ENCODE measurements at places on chromosomes 11 and 22.

- DNase-seq, result no peak
Measured at GRCh38 chr22:21639359-21639758, 2.7 kb upstream of the SDF2L1 start.

DNA sequence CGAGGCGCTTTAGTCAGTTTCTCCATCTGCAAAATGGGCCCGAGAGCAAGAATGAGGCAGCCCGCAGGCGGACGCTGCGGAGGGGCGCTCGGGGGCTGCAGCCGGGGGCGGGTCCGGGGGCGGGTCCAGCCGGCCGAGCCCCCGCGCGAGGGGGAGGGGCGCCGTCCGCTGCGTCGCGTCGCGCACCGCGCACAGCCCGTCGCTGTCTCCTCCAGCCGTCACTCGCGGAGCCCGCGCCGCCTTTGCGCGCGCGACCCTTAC, 282 bp downstream of the PC start:
- no peak for DNase-seq

DNA sequence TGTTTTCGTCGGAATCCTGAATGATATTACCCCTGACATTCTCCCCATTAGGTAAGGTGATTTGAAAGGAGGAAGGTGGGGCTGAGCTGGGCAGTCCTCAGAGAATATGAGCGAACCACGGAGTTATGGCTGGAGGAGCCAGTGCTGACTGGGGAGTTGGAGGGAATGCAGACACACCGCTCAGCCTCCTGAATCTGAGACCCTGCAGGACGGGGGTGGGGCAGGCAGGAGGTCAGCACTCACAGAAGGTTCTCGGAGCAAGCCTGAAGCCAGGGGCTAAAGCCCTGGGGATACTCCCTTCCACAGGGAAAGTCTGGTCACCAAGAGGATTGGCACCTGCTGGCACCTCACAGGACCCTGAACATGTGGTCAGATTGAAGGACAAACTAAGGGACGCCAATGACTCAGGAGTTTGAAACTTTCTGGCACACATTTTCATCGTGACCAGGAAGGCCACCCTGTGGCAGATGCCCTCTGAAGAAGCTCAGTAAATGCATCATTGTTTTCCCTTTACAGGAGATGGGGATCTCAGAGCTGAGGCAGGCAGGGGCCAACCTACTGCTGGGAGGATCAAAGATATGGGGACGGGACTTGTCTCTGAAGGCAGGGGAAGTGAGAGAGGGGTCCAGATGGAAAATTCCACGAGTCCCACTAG, 26.9 kb upstream of the FCHSD2 start:
- no peak for DNase-seq

GRCh38 chr11:125637840-125638239, 12.9 kb downstream of the CHEK1 start:
- DNase-seq, result no peak

DNA sequence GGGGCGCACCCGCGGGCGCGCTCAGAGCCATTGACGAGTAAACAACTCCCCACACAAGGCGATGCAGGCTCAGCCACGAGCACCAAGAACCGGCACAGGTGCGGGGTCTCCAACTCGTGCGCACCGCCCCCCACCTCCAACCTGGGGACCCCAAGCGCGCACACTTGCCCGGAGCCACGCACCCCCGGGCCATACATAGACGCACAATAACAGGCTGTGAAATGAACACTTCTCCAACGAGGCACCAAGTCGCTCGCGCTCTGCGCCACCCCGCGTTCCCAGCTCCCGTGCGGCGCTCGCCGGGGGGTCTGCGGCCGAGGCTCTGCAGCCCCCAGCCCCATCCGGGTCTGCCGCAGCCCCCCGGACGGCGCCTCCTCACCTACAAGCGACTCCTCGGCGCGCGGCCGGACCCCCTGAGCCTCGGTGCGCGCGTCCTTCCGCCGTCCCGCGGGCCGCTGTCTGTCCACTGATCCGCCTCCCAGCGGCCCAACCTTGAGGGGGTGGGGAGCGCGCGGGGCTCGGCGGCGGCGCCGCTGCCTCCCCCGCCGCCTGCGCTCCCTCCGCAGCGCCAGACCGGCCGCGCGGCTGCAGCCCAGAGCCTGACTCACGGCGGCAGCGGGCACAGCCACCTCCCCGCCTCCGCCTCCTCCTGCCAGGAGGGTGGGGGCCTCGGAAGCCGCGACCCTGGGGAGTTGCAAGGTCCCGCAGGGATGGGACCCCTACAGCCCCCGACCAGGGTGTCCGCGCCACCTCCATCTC, 1.6 kb downstream of the IFITM10 start:
- no peak for DNase-seq

GRCh38 chr11:72418834-72419560, 15.3 kb downstream of the CLPB start:
- DNase-seq, result no peak

DNA sequence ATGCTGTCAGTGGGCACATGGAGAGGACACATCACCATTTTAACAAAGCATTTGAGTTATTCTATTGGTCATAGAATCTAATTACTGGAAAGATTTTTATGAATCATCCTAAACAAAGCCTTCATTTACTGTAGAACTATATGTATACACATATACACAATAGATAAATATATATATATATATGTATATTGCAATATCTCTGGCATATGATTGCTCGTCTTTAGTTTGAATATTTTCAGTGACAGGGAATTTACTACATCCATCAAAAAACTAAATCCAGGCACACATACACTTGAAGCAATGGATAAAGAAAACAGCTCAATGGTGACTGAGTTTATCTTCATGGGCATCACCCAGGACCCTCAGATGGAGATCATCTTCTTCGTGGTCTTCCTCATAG, at the start of gene OR5AR1:
TSS of gene OR5AR1 (plus strand) at position 301 of the 400 bp plus-strand sequence. CDS start at position 301, 0 bp downstream.
- no peak for DNase-seq

- no peak for DNase-seq
Measured at GRCh38 chr22:23066200-23067022, 3.9 kb upstream of the GNAZ start.

- no peak for DNase-seq
Measured at GRCh38 chr22:19509923-19510322, 14.3 kb downstream of the CLDN5 start.

Measured in stimulated activated CD8-positive, alpha-beta memory T cell treated with anti-CD3 and anti-CD28 coated beads, Interleukin-15, amount 100 ng/mL, for 4 hours (primary cell).